ENCODE measurements at places on chromosomes 1 and 21.

- no peak for DNase-seq
Measured at GRCh38 chr21:46029186-46029924, 47.8 kb downstream of the COL6A1 start.

DNA sequence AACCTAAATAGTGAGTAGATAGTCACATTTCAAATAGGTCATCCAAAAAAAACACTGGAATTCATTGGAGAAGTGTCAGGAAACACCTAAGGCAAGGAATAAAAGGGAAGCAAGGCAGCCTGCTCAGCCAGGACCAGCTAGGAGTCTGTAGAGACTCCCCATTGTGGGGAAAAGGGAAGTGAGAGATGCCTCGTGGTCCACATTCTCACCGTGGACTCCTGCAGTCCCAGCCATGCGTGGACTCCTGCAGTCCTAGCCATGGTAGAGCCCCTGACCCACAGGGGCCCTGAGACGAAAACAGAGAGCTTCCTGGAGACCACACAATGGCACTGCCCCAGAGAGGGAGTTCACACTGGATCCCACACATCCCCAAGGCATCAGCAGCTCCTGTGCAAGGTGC is 97.5 kb downstream of the LRIG2 start:
- DNase-seq: no peak

GRCh38 chr1:160402001-160402795 is 1.8 kb downstream of the VANGL2 start:
- DNase-seq: no peak

DNA sequence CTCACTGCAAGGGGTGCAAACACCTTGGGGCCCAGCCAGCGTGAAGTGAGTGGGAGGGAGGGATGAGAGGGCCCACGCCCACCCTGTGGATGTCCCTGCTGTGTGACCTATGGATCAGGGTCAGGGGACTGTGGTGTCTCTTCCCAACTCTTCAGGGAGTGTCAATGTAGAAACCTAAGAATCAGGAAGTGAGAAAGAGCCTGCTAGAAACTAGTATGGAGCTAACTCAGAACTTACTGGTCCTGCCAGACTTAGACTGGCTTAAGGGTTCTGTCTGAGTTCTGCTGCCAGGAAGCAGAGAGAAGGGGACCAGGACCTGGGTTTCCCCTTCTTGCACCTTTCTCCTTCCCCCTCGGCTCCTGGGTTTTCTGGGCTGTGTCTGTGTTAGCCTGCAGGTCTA is 1.8 kb upstream of the IL10 start:
- no peak for DNase-seq

GRCh38 chr1:159943908-159944622 is 1.3 kb downstream of the IGSF9 start:
- no peak for DNase-seq

DNA sequence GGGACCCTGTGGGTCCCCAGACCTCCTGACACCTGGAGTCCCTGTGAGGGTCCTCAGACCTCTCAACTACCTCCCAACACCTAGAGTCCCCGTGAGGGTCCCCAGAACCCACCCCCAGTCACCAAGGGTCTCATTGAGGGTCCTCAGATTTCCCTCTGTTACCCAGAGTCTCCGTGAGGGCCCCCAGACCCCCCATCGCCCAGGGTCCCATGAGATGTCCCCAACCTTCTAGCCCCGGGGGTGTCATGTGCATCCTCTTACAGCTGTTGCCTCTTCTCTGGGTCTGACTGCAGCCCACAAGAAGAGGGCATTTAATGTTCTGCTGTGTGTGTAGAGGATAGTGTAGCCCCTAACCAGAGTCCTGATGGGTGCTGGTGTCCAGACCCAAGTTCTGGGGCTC is 2.0 kb upstream of the GJC2 start:
- no peak for DNase-seq

DNA sequence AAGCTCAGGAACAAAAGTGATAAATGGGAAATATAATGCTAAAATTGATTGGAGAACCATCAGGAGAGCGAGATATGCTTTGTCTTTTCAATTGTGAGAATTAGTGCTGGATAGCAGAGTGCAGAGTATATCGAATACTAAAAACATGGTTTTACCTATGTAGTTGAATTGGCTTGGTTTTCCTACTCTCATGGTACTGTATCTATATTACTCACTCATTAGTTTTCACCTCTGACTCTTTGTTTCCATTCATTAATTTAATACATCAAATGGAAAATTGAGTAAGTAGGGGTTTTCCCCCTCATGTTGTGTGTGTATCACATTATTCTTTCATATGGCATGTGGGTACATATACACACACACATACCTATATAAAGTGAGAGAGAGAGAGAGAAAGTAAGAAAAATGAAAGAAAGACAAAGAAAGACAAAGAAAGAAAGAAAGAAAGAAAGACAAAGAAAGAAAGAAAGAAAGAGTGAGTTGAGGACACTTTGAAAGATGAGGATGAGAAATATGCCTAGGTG is 1574.5 kb downstream of the MRPL39 start:
- DNase-seq: no peak

DNA sequence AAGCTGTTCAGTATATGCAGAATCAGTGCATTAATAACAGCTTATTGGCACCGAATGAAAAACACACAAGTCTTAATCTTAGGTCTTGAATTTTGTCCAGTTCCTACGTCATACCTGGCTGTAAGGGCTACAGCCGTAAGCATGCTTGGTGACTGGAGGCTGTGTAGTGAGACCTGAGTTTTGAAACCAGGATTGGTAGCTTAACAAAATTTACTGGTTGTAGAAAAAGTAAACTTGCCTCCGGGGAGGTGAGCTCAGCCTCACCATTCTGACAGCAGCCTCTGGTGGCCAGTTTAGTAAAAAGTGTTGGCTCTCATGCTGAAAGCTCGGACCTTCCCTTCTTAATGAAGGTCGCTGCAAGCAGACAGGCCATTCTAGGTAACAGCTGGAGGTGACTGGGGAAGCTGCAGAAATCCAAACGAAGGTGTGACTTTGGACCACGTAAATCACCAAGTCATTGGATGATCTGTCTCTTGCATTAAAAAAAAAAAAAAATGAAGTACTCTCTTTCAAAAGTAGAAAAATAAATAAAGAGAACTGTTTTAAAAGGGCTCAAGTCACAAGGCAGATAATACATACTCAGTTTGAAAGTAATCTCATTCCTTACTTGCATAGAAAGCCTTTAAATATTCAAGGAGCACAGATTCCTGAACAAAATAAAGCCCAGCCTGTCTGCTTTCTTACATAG is 48.9 kb downstream of the HLCS start:
- no peak for DNase-seq

- no peak for DNase-seq
Measured at GRCh38 chr1:156721535-156721934, 6.7 kb upstream of the METTL25B start.

GRCh38 chr1:60692031-60692430 is 390.3 kb upstream of the NFIA start:
- no peak for DNase-seq

- DNase-seq: no peak
Measured at GRCh38 chr1:206606867-206607266, 5.4 kb downstream of the EIF2D start.

GRCh38 chr1:230754796-230755195 is 7.6 kb downstream of the CAPN9 start:
- no peak for DNase-seq
